Stimulated activated CD4-positive, alpha-beta T cell treated with anti-CD3 and anti-CD28 coated beads, Interleukin-1b, Interleukin-23, amount 100 ng/mL, for 48 hours (primary cell): ENCODE measurements at places on chromosomes 6 and 20.

DNA sequence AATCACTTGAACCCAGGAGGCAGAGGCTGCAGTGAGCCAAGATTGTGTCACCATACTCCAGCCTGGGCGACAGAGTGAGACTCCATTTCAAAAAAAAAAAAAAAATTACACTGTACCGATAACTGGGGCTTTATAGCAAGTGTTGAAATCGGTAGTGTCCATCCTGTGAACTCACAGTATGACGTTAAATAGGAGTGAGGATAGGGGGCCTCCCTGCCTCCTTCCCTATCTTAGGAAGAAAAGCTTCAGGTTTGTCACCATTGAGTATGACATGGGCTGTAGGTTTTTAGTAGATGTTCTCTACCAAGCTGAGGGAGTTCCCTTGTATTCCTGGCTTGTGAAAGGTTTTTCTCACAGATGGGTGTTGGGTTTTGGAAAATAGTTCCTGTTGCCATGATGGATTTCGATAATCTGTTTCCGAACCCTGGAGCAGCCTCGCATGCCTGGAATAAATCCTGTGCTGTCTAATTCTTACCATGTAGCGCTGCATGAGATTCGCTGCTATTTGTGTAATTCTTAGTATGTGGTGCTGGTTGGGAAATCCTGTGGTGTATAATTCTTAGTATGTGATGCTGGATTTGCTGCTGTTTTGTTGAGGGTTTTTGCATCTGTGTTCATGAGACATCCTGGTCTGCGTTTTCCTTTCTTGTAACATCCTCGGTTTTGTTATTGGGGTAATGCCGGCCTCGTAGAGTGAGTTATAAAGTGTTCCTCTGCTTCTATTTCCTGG is 23.6 kb downstream of the NTSR1 start:
- DNase-seq: no peak

- DNase-seq: no peak
Observed at GRCh38 chr20:54110457-54110856, 40.1 kb upstream of the BCAS1 start.

- no peak for DNase-seq
Observed at GRCh38 chr6:143961886-143962878, 45.9 kb downstream of the PLAGL1 start.

GRCh38 chr6:125099211-125100073 is 54.1 kb upstream of the TPD52L1 start:
- DNase-seq: peak; percentile 9

- no peak for DNase-seq
Observed at GRCh38 chr20:64232794-64233193, 22.8 kb upstream of the PCMTD2 start.

DNA sequence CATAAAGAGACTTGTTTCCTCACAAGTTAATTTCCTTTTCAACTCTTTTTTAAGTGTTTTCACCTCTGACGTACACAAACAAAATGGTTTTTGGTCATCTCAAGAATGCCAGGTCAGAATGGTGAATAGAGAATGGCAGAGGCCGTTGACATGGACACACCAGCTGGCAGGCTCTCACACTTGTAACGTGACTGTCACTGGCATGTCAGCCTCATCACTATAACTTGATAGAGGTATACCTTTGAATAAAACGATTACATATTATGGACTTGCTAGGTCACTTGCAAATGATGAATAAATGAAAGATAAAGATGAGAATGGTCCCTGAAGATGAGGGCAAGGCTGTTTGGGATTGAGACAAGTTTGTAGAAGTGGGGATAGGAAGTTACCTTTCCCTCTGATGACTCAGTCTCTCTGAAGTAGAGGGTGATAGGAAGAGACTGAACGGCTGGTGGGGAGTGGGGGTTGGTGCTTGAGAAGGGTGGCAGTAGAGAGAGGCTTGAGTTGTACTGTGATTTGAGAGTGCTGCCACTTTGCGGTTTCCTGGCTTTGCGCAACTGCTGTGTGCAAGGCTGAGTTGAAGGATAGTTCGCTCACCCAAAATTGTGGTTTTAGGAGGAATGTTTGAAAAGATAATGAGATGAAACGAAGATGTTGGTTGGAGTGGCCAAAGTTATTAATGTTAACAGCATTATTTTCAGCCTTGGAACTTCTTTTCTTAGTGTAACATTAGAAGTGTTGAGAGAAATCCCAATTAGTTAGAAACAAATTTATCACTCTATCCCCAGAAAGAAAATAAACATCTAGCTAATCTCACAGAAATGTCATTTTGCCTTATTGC is 30.3 kb downstream of the TBPL1 start:
- DNase-seq: peak; percentile 52

DNA sequence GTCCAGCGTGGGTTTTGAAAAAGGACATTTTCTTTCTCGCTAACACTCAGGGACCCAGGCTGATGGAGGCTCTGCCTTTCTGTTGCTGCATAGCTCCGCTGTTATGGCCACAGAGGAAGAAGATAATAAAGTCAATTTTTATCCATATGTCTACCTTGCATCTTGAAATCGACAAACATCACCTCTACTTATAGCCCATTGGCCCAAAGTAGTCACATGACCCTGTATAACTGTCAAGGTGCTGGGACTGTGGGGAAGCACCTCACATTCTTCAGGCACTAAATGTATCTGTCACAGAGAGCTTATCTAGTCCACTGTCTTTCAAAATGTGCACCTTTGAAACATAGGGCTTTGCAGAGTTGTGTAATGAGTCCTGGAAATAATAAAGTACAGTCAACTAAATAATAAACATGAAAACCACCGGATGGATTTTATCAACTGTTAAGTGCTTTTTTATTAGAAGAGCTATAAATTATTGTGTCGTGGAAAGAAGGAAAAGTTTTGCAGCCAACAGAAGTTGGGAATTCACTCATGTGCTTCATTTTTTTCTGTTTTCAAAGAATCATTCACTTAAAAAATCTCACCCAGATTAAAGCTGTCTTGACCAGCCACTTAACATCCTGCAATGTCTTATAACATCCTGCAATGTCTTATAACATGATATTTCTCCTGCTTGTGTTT is 47.7 kb upstream of the RCAN2 start:
- DNase-seq: no peak

DNA sequence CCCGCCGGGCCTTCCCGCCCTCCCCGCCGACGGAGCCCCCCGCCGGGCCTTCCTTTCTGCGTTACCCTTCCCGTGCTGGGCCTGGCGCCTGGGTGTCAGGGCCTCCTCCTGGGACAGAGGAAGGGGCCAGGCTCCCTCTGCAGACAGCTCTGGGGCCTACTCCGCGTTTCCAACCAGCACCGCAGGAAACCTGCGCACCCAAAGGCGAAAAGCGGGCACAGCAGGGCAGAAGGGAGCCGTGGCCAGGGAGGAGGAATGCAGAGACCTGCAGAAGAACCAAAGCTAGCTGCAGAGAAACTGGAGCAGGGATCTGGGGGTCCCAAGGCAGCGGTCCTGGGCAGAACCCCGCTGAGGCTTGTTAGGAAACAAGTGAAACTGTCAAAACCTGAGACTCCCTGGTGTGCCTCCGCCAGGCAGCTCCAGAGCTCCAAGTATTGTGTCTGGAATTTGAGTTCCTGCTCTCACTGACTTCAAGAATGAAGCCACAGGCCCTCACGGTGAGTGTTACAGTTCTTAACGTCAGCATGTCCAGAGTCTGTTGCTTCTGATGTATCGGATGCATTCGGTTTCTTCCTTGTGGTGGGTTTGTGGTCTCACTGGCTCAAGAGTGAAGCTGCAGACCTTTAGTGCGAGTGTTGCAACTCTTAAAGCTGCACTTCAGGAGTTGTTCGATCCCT is 33.3 kb downstream of the IRF4 start:
- no peak for DNase-seq

DNA sequence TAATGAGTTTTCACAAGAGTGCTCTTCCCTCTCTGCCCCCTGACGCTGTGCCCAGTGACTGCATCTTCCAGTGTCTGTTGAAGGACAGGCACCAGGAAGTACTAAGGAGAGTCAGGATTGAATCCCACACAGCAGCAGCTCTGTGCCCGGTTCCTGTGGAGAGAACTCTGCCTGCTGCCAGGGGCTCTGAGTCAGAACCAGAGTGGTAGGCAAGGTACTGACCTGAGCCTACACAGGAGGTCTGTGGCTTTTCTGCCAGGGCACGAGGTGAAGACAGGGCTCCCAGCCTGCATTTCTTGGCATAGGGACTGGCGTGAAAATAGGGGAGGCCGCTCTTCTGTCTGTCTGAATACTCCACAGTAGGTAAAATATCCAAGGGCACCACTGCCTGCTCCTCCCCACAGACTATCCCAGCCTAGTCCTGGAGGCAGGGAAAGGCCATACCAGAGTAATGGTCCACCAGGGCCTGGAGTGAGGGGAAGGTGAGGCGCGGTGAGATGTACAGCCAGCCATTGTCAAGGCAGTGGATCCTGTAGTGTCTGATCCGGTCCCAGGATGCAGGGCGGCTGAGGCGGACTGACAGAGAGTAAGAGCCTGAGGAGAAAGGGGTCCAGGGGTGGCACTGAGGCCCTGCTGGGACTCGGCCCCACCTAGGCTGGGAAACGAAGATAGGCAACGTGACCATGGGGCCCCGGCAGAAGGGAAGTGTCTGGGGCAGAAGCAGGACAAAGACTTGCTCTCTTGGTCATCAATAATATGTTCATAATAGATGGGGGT is 9.4 kb downstream of the RAB5IF start:
- DNase-seq: no peak

DNA sequence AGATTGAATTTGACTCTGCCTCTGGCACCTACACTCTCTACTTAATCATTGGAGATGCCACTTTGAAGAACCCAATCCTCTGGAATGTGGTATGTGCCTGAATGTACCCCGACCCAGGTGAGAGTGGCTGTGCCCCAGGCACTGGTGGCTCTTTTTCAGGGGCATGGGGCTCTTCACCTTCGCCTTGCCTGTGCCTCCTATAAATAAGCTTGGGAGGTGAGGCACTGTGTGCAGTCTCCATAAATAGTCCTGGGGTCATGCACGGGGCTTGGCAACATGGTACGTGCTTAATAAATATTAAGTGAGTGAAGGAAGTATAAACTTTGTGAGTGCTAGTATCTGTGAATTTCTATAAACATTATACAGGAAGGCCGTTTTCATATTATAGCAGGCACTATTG is 33.0 kb downstream of the GHRH start:
- no peak for DNase-seq

GRCh38 chr6:28351087-28351486 is 1.3 kb downstream of the ZKSCAN3 start:
- DNase-seq: no peak

- DNase-seq: no peak
Observed at GRCh38 chr20:54123587-54124180, 50.1 kb downstream of the CYP24A1 start.

- no peak for DNase-seq
Observed at GRCh38 chr20:30489614-30490003, 767.9 kb upstream of the DEFB115 start.
